ENCODE measurements at places on chromosomes 13 and 19.

- DNase-seq: no peak
Observed at GRCh38 chr13:89862691-89863036, 1484.8 kb upstream of the MIR17HG start.

GRCh38 chr19:5880604-5881078, 10.3 kb upstream of the FUT5 start:
- no peak for DNase-seq

DNA sequence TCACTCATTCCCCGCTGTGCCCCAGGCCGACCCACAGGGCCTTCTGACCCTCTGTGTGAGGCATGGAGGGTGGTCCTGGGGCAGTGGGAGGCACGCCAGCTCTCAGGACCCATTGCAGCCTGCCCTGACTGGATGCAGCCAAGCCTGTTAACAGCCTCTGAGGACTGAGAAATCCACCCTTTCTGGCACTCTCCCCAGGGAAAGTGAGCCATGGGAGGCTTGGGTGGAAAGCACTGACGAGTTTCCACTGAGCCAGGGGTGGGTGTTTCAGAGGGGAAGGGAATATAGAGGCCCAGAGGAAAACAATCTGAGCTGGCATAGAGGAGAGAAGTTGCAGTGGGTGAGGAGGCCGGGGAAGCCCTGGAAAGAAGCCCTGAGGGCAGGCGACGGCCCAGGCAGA, 30.6 kb upstream of the SLC7A10 start:
- DNase-seq: no peak

DNA sequence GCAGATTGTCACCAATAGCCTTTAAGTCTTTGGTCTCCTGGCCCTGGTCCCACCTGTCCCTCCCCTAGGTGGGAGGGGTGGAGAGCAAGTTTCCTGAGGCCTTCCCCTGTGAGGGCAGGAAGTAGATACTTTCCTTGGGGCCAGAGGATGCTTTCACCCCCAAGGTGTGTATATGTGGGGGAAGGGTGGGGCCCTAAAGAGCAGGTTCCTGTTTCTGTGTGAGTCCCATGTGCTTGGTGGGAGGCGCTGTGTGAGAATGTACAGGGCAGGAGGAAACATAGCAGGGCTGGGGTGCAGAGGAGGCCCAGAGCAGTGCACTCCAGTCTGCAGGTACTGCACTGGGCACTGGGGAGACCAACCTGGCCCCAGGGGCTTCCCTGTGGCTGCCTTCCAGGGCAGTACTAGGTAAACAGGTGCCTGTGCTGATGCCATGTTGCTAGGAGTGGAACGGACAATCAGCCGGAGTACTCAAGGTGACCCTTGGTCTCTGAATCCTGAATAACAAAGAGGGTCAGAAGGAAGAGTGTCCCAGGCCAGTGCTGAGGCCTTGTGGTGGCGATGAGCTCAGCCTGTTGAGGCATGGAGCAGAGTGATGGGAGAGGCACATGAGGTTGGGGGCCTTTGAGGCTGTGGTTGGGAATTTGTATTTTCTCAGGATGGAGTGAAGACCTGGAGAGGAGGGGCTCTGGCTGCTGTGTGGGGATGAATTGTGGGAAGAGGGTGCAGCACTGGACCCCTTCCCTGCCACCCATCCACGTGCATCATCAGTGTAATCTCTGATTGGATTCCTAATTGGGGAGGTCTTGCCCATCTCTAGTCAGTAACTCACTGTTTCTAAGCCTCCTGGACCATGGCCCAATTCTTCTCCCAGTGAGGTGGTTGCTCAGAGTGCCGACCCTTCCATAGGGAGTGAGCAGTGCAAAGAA, 5.1 kb downstream of the EGLN2 start:
- peak; percentile 71 for DNase-seq

DNA sequence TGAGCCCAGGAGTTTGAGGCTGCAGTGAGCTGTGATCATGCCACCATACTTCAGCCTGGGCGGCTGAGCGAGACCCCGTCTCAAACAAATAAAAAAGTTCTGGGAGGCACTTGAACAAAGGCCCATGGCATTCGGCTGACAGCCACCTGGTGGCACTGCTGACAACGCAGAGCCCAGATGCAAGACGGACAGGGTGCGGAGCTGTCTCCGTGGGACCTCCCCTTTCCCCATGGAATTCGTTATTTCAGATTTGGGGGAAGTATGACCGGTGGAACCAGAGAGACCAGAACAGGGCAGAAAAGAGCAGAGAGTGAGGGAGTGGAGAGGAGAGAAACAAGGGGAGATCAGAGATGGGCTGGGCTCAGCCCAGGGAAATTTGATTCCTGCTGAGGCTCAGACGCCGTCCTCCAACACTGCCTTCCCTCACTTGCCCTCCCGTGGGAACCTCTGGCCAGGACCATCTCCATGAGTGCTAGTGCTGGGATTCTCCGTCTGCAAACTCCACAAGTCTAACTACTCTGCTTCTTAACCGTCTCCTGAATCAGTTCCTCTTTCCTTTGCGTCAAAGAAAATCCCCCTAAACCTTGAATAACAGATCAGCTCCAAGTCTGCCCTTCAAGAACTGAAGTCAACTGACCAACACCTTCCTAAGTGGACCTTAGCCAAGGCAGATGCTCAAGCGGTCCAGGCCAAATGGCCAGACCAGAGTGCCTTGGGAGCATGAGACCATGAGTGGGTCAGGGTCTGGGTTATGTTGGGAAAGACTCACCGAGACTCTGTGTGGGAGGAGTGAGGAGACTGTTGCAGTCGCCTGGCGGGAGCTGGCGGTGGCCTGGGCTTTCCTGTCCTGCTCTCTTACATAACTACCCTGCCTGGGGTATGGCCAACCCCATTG, 11.9 kb upstream of the ATF5 start:
- peak; percentile 52 for DNase-seq

- DNase-seq: no peak
Observed at GRCh38 chr13:104198801-104199200, 1132.6 kb upstream of the SLC10A2 start.

DNA sequence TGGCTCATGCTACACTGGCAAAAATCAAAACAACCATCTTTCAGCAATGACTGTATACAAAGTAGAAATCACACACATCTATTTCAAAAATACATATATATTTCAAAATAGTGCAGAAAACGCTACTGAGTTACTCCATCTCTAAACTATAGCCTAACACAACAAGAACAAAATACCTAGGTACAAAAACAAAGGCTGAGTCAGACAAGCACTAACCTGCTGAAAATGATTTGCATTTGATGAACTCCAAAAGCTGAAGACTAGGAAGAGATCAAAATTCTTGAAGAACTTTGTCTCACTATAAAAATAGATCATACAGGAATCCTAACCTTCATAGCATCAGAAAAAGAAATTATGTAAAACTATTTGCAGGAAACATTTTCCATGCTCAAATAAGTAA, 381.6 kb downstream of the EFNB2 start:
- DNase-seq: no peak

GRCh38 chr13:98549006-98549727, 27.7 kb downstream of the STK24 start:
- DNase-seq: no peak

GRCh38 chr19:30017172-30017571, 75.1 kb downstream of the URI1 start:
- peak; percentile 25 for DNase-seq
